Activated naive CD4-positive, alpha-beta T cell treated with anti-CD3 and anti-CD28 coated beads for 36 hours (primary cell): ENCODE measurements at places on chromosomes 5 and 9.

DNA sequence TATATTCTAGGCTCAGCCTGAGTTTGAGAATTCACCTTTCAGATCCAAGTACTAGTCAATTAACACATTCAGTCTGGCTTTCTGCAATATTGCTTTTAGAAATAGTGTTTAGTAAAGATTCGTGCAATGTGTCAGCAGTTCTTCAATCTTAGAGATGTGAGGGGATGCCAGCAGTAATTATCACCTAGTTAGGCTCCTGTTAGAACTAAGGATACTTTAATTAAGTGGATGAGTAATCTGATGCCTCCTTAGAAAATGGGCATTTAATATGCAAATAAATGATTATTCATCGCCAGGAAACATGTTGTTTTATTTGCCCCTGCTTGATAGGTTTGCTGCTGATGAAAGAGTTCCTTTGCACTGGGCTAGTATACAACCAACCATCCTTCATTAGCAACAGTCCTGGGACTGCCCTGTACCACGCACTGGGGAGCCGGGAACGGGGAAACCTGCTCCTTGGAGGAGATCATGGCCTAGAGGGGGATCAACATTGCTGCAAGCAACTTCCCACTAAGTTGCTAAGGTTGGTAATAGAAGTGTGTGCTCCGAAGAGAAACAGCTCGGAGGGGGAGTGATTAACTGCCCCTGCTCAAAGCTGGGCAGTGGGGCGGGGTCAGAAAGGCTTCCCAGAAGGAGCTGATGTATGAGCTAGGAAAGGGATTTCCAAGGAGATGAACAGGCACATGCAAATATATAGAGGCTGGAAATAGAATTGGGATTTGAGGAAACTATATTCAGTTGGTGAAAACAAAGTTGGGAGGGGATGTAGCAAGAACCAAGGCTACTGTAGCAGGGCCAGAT is 231.8 kb downstream of the DRD1 start:
- H3K27me3 ChIP-seq = peaks cover 23% of the 10 kb centered on the region
- no peak overlapping the region for H3K27ac ChIP-seq
- no peak for DNase-seq
- no peak overlapping the region for H3K4me3 ChIP-seq
- H3K36me3 ChIP-seq = no peaks in the 10 kb centered on the region

DNA sequence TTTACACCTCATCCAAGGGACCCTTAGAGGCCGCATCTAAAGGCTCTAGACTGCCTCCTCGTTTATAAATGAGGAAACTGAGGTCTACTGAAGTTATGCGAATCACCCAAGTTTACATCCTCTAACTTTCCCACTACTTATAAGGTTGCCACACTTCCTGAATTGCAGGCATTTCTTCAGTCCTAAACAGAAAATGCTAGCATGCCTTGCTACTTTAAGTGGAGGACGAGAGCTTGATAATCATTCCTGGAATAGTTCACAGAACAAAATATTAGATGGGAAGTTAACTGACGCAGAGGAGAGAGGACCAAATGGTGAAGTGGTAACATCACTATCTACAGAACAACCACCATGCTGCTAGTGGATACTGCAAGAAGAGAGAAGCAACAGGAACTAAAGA is 85.8 kb downstream of the GNAQ start:
- no peaks in the 10 kb centered on the region for H3K27me3 ChIP-seq
- no peaks in the 10 kb centered on the region for H3K36me3 ChIP-seq
- peaks cover 61% of the 10 kb centered on the region for H3K4me1 ChIP-seq
- H3K27ac ChIP-seq = no peak overlapping the region
- no peak overlapping the region for H3K4me3 ChIP-seq
- DNase-seq = no peak

GRCh38 chr5:93280518-93280917 is 300.5 kb downstream of the NR2F1-AS1 start:
- H3K27me3 ChIP-seq = no peaks in the 10 kb centered on the region
- no peak for DNase-seq
- H3K4me3 ChIP-seq = no peak overlapping the region
- H3K4me1 ChIP-seq = no peaks in the 10 kb centered on the region

GRCh38 chr9:127154390-127155191 is 32.2 kb upstream of the ANGPTL2 start:
- no peaks in the 10 kb centered on the region for H3K36me3 ChIP-seq
- no peak overlapping the region for H3K27ac ChIP-seq
- peaks cover 8% of the 10 kb centered on the region for H3K27me3 ChIP-seq
- no peak for DNase-seq
- peaks cover 9% of the 10 kb centered on the region for H3K4me1 ChIP-seq

DNA sequence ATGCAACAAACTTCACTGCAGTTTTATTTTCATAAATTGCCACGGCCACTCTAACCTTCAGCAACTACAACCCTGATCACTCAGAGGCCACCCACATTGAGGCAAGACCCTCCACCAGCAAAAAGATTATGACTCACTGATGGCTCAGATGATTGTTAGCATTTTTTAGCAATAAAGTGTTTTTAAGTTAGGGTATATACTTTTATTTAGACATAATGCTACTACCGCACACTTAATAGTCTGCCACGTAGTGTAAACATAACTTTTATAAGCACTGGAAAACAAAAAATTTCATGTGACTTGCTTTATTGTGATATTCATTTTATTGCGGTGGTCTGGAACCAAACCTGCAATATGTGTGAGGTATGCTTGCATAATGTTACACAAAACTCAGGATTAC is 257.9 kb downstream of the ZSWIM6 start:
- H3K4me1 ChIP-seq = no peaks in the 10 kb centered on the region
- no peak for DNase-seq
- H3K36me3 ChIP-seq = no peaks in the 10 kb centered on the region
- no peak overlapping the region for H3K4me3 ChIP-seq

- no peak overlapping the region for H3K4me3 ChIP-seq
- H3K27me3 ChIP-seq = peaks cover 8% of the 10 kb centered on the region
- H3K27ac ChIP-seq = no peak overlapping the region
Measured at GRCh38 chr5:1959231-1959630, 76.5 kb upstream of the IRX4 start.

- no peaks in the 10 kb centered on the region for H3K36me3 ChIP-seq
- no peaks in the 10 kb centered on the region for H3K4me1 ChIP-seq
- no peak overlapping the region for H3K4me3 ChIP-seq
- H3K27ac ChIP-seq = no peak overlapping the region
Measured at GRCh38 chr5:18091142-18091541, 456.9 kb downstream of the TAF11L14 start.
